ENCODE measurements at places on chromosomes 4 and X.

GRCh38 chrX:110759785-110760184 lies 35.8 kb downstream of the CHRDL1 start:
- DNase-seq: no peak

DNA sequence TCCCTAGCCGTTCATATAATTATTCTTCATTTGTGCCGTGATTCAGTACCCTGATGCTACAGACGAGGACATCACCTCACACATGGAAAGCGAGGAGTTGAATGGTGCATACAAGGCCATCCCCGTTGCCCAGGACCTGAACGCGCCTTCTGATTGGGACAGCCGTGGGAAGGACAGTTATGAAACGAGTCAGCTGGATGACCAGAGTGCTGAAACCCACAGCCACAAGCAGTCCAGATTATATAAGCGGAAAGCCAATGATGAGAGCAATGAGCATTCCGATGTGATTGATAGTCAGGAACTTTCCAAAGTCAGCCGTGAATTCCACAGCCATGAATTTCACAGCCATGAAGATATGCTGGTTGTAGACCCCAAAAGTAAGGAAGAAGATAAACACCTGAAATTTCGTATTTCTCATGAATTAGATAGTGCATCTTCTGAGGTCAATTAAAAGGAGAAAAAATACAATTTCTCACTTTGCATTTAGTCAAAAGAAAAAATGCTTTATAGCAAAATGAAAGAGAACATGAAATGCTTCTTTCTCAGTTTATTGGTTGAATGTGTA lies 7.0 kb downstream of the SPP1 start:
- no peak for DNase-seq

- DNase-seq: no peak
Measured at GRCh38 chrX:16807976-16808542, 21.8 kb downstream of the TXLNG start.

DNA sequence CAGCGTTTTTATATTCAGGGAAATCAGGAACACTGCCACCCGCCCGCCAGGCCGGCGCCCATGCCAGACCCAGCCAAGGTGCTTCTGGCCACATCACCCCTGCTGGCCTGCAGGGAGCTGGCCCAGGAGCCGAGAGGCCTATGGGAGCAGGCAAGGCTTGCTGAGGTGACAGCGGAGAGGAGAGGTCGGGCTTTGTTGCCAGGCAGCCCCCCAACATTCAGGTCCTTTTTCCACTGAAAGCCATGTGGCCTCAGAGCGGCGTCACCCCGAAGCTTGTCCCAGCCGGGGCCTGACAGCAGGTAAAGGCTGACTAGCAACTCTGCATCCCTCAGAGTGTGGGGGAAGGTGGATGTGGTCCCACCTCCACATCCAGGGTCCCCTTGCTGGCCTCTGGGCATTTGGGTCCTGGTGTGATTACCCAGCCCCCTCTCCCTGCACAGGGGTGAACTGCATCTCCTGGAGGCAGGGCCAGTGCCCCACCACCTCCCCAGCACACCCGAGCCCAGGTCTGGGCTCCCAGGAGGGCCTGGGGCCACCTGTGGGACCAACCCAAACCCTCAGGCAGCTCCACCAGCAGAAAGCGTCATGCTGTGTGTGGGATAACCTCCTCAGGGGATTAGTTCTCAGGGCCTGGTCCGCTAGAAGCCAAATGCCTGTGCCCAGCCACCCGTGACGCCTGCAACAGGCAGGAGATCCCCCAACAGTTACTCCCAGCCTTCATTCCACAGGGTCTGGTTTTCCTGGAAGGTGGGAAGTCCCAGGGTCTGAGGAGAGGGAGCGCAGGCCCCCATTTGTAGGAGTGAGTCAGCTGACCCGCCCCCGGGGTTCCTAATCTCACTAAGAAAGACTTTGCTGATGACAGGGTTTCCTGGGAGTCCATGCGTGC lies at the start of gene PDE6B:
PDE6B (plus strand) TSS at position 869 of the 886 bp plus-strand sequence. CDS start 54 bp downstream, outside the sequence.
- DNase-seq: no peak

- DNase-seq: no peak
Measured at GRCh38 chr4:79492148-79492547, 84.1 kb upstream of the GK2 start.

- DNase-seq: no peak
Measured at GRCh38 chr4:82989575-82990429, 20.8 kb downstream of the LIN54 start.

DNA sequence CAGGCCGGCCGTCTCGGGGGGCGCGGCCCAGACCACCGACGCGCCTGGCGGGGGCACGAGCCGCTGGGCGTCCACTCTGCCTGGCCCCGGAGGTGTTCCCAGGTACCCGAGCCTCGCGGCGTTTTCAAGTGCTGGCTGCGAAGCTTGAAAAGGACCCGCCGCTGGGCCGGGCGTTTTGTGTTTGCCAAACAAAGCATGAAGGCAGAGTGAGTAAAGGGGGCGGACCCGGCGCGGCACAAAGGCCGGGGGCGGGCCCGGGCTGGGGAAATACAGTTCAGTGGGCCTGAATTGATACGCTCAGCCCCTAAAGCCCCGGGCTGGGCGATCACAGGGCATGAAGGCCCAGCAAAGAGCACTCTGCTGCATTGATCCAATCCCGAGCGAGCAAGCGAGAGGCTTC lies 65.4 kb downstream of the SOX3 start:
- no peak for DNase-seq

DNA sequence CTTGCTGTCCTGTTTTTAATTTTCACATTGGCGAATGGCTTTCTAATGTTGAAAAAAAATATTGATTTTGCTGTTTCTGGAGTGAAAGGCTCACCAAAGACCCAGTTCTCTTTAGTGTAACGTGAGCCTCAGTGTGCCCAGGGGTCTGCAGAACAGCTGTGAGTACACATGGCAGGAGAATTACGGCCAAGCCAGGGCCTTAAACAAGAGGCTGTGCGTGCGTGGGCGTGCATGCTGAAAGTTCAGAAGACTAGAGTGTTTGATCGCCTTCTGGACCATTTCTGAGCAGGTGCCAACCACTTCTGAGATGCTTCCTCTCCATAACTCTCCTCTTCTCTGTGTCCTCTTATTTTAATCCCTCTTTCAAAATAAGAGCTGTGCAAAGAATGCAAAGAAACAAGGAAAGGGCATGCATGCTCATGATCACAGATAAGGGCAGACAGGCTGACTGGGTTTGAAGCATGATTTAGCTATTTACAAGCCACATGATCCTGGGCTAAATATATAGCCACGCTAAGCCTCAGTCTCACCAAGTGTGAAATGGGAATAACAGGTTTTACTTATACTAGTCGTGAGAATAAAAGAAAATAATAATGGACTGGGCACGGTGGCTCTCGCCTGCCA lies 9.9 kb downstream of the PHEX start:
- DNase-seq: no peak

- DNase-seq: no peak
Measured at GRCh38 chrX:106378616-106379015, 210.5 kb downstream of the PWWP3B start.

DNA sequence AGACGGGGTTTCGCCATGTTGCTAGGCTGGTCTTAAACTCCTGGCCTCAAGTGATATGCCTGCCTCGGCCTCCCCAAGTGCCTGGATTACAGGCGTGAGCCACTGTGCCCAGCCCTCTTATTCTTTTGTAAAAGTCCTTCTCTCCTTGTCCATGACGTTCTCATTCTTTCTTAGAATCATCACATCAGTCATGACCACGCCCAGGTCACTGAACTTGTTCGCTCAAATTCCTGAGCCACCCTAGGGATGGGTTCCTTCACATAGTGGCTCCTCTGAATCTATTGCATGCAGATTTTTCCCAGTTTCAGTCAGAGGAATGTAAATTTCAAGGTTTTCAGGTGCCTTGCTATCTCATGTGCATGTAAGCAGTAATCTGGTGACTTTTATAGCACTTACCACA lies 15.7 kb downstream of the JADE1 start:
- DNase-seq: no peak

DNA sequence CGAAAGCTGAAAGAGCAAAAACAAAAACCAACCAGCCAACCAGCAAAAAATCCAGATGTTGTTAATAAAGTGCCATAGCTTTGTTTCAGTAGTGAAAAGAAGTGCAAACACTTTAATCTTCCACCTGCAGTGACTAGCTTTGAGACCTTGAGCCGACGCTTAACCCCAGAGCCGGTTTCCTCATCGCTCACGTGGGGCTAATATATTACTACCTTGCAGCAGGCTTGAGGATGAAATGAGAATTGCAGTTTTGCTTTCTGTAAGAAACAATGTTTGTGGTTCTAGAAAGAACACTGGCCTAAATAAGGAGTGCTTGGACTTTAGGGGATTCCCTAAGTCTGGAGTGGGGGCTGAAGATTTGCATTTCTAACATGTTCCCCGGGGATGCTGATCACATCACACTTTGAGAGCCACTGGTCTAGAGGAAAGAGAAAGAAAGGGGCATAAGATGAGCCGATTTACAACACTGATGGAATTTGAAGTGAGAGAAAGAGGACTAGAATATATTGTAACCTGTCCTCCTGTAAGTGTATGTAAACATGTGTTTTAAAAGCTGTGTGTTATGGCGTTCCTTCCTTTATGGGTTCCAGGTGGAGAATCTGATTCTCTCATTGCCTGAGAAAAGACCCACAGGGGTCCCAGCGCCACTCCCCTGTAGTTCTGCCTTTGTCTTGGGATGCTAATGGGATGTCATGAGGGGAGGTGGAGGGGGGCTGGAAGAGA lies 1.4 kb downstream of the FGF2 start:
- DNase-seq: no peak

DNA sequence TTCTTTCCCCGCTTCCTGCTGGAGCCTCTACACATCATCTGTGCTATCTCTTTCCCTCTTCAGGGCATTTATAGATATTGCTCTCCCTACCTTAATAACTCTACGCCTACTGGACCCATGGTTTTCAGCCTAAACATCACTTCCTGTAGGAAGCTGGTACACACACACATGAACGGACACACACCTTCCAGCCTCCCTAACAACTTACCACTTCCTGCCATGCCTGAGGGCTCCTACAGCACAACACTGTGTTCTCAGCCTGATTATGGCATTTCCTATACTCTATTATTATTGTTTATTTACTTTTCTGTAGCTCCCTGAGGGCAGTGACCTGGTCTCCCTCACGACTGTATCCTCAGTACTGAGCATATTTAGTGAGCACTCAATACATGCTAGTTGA lies 163.6 kb upstream of the MAP3K15 start:
- no peak for DNase-seq

DNA sequence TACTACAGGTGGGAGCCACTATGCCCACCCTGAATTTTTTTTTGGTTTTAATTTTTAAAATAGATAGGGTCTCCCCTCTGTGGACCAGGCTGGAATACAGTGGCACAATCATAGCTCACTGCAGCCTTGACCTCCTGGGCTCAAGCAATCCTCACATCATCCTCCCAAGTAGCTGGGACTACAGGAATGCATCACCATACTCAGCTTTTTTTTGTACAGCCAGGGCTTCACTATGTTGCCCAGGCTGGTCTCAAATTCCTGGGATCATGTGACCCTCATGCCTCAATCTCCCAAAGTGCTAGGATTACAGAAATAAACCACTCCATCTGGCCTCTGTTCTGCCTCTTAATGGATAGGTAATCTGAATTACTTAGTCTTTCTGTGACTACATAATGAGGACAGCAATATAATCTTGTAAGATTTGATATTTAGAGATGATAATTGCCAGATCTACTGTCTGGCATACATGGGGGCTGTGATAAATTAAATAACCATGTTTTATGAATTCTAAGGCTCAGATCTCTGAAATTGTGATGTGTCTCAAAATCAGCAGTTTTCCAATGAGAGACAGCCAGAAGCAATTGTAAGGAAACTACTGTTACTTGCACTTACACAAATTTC lies 26.7 kb downstream of the PDS5A start:
- no peak for DNase-seq

- no peak for DNase-seq
Measured at GRCh38 chr4:123554801-123555232, 158.2 kb downstream of the SPRY1 start.

GRCh38 chr4:113943863-113944262 lies 35.6 kb downstream of the ARSJ start:
- DNase-seq: no peak

GRCh38 chr4:74287164-74287563 lies 21.1 kb upstream of the EPGN start:
- DNase-seq: no peak

GRCh38 chr4:3122081-3122563 lies 47.6 kb downstream of the HTT start:
- DNase-seq: no peak

Data from stimulated activated CD4-positive, alpha-beta T cell treated with anti-CD3 and anti-CD28 coated beads, Interleukin-2, amount 100 ng/mL, for 4 hours (primary cell).